Vagina (tissue), 2 donors: ENCODE measurements at places on chromosomes 11 and 22. TPM values are rescaled to one million over a fixed set of nuclear protein-coding genes. Genes with fewer than 3 reads are reported as not detected.

The HBB gene
- total RNA-seq: 591 TPM

The DSCAML1 gene
- 0.25 TPM for total RNA-seq

The TMPRSS13 gene
- total RNA-seq: 9.6 TPM

The PVALB gene
- total RNA-seq: not detected

The FAM111B gene
- total RNA-seq: 1.2 TPM

The PHOX2A gene
- total RNA-seq: 3.4 TPM

The MS4A7 gene
- 23.3 TPM for total RNA-seq

The TSPAN32 gene
- total RNA-seq: 3.7 TPM

- no peaks in the 10 kb centered on the region for H3K27me3 ChIP-seq
- H3K36me3 ChIP-seq: peaks cover 43% of the 10 kb centered on the region
- H3K4me3 ChIP-seq: no peak overlapping the region
- no peaks in the 10 kb centered on the region for H3K4me1 ChIP-seq
These were observed 35.6 kb upstream of the CABP7 start for GRCh38 chr22:29684244-29684643.

DNA sequence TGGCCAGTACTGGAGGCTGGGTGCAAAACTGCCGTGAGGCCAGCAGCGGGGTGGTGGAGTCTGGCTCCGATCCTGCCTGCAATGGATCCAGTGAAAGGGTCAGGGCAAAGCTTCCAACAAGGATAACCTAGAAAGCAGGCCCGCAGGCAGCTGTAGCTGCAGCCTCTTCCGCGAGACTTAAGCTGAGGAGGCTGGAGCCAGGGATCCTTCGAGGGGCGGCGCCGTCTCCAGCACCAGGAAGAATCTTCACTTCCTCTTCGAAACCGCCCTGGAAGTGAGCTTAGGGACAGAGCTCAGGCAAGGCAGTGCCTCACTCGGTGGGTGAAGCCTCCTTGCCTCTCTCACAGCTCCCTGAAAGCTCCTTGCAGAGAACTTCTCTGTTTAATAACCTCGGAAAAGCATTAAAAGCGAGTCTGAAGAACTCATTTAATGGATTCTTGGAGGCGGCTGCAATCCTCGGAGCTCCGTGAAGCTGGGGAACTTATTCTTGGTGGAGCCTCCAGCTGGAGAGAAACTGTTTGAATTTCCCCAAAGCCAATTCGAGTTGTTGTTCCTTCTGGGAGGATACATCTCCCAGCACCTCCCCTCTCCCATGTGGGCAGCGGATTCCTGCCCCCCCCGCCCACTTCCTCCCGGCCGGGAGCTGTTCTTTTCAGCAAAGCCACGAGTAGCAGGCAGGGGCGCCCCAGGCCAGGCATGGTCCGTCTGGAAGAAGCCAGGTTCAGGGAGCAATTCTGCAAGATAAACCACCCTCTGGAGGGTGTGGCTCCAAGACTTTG is 169.9 kb downstream of the CTTN start:
- peak overlapping the region; percentile 73 for H3K27ac ChIP-seq
- DNase-seq: no peak
- H3K36me3 ChIP-seq: no peaks in the 10 kb centered on the region
- H3K27me3 ChIP-seq: no peaks in the 10 kb centered on the region
- H3K4me3 ChIP-seq: peak overlapping the region; percentile 43

DNA sequence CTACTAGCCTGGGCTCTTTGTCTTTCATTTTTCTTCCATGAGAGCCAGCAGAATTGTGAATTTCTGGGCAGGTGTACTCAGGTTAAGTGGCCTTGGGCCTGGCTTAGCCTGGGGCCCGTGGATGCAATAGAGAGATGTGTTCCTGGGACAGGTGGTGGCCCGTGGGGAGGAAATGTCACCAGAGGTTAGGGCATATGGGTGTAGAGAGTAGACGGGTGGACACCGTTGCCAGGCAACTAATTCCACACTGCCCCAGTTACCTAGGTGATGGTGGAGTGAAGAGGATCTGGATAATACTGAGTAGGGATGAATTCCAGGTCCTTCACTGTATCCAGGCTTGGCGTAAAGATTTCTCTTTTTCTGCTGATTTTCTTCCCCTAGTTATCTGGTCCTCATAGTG is 175.0 kb downstream of the INSC start:
- H3K4me1 ChIP-seq: no peaks in the 10 kb centered on the region
- H3K27ac ChIP-seq: no peak overlapping the region
- no peaks in the 10 kb centered on the region for H3K27me3 ChIP-seq
- H3K4me3 ChIP-seq: no peak overlapping the region
- no peaks in the 10 kb centered on the region for H3K36me3 ChIP-seq

DNA sequence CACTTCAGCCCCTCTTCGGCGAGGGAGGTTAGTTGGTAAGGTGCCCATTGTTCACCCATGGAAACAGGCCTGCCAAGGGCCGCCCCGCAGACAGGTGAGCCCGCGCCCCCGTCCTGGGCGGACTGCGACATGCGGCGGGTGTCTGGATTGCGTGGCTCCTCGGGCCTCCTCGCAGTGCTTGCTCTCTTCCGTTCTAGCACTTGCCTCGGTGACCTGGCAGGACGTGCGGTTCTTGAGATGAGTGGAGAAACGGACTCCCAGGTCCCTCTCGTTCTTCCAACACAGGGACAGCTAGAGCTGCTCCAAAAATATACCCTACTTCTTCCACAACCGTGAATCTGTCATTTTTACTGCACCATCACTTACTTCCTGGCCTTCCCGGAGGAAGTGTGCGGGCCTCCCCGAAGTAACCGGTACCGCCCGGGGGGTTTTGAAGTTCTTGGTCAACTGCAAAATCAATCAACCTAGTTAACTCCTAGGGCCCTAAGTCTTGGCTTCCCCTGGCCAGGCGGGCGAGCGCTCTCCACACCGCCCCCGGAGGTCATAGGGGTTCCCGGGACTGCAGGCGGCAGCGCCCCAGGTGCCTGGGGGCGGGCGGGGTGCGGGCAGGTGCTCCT is 745 bp upstream of the ZBTB44 start:
- H3K4me3 ChIP-seq: peak overlapping the region; percentile 90
- H3K36me3 ChIP-seq: no peaks in the 10 kb centered on the region
- H3K4me1 ChIP-seq: peaks cover 42% of the 10 kb centered on the region
- no peak for DNase-seq
- H3K27ac ChIP-seq: peak overlapping the region; percentile 97
- H3K27me3 ChIP-seq: no peaks in the 10 kb centered on the region

DNA sequence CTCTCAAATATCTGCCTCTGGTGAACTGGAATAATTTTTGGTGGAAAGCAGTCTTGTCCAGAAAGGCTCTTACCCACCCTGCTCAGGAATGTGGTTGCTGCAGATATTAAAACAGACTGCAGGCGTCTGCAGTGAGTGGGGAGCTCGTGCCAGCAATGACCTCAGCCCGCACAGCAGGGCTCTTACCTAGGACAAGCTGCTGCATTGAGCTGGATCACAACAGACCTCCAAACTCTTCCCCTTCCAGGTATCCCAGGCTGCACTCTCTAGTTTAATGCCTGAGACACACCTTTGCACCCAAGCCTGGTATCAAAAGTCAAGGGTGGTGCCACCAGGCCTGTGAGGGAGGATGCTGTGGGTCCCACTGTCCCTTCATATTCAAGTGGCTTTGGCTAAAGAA is 69.7 kb upstream of the CDON start:
- DNase-seq: no peak
- peaks cover 18% of the 10 kb centered on the region for H3K4me1 ChIP-seq
- H3K27me3 ChIP-seq: no peaks in the 10 kb centered on the region
- no peak overlapping the region for H3K27ac ChIP-seq

DNA sequence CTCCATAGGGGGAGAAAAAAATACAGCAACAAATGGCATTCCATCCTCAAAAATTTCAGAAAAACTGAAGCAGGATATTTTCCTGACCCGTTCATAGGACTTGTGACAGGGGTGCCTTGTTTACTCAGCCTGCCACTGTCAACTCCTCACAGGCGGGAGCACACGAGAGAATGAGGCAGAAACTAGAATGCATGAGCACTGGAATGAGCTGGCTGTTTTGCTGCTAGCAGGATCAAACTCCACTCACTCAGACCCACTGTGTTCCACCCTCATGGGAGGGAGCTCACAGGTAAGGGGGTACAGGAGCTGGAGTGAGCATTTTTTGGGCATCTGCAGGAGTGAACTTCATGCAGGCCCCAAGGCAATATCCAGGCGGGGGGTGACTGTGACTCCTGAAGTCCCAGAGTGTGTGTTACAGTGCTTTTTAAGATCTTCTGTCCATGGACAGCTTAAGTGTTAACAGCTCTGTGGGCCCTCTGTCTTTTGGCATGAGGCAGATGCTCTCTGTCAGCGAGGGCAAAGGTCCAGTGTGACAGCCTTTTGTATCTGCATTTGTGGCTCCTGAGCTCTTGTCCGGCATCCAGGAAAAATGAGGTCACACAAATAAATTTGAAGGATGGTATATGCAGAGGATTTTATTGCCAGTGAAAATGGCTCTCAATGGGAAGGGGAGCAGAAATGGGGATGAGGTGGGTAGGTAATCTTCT is 905.7 kb upstream of the TENM4 start:
- no peak for DNase-seq
- H3K27me3 ChIP-seq: no peaks in the 10 kb centered on the region
- H3K4me3 ChIP-seq: no peak overlapping the region
- no peaks in the 10 kb centered on the region for H3K36me3 ChIP-seq

DNA sequence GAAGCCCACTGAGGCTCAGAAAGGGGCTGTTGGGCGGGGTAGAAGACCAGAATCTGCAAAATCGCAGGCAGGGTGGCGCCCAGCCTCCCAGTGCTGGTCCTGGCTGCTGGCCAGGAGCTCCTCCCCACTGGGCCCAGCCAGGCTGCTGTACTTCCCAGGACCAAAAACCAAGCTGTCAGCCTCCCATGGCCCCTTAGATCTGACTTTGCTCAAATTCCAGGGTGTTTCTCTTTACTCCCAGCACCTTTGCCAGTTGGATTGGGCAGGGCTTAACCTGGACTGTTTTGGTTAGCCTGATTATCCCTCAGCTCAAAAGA is 44.2 kb upstream of the WEE1 start:
- peaks cover 61% of the 10 kb centered on the region for H3K4me1 ChIP-seq
- H3K27ac ChIP-seq: peak overlapping the region; percentile 45

DNA sequence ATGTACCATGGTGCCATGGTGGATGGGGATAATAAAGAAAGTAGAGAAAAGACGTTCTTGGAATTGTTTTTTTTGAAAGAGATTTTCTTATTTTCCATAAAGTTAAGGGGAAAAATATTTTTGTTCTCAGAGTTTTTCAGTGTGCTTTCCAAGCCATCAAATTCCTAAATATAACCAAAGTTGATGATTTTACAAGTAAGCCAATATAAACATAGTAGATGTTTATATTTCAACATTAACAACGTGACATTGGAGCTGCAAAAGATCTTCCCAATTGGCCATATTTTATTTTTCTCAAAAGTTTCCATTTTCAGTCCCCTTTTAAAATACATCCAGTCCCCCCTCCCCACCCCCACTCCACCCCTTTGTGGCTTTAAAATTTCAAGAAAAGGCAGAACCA is 80.9 kb upstream of the PICALM start:
- H3K4me1 ChIP-seq: peaks cover 31% of the 10 kb centered on the region
- no peaks in the 10 kb centered on the region for H3K36me3 ChIP-seq
- H3K27ac ChIP-seq: no peak overlapping the region
- no peak overlapping the region for H3K4me3 ChIP-seq

DNA sequence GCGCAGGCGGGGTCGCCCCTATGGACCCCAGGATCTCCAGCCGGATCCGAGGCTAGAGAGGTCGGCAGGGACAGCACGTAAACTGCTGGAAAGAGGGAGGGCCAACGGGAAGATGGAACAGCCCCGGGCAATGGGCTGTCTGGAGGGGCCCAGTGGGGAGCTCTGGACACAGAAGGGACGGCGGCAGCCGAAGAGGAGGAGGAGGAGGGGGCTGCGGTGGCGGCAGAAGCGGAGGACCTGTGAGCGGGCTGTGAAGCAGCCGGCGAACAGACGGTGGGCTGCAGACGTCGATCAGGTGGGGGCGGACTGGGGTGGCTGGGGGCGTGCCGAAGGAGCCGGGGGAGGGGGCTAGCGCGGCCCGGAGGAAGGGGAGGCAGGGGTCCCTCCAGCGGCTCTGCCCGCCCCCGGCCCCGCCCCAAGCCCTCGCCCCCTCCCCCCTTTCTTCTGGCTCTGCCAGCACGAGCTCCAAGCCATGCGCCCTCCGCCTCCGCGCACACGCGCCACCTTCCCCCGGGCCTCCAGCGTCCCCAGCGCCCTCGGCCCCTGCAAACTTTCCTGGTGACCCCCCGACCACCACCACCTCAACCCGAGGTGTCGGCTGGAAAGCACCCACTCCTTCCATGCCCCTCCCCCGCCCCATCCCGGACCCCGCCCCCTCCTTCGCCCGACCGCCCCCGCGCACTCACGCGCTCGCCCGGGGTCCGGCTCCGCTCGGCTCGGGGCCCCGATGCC is 432 bp downstream of the TNKS1BP1 start:
- peak overlapping the region; percentile 98 for H3K27ac ChIP-seq
- peak overlapping the region; percentile 89 for H3K4me3 ChIP-seq
- no peaks in the 10 kb centered on the region for H3K27me3 ChIP-seq
- no peak for DNase-seq

DNA sequence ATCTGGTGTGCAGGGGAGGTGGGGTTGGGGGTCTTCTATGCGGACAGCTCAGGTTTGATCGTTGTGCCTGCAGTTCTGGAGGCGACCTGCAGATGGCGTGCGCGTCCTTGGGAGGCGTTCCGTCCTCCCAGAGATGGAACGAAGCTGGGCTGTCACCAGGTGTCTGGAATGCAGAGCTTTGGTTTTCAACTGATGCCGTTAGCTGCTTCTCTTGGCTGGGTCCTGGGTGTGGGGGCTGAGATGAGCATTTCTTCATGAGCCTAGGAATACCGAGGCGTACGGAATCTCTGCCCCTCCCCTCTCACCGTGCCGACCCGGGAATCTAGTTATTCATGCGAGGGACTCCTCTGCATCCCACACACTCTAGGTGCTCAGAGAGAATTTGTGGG is 98.6 kb downstream of the CEP164 start:
- peaks cover 7% of the 10 kb centered on the region for H3K4me1 ChIP-seq
- no peak for DNase-seq
- no peaks in the 10 kb centered on the region for H3K27me3 ChIP-seq
- H3K27ac ChIP-seq: no peak overlapping the region

DNA sequence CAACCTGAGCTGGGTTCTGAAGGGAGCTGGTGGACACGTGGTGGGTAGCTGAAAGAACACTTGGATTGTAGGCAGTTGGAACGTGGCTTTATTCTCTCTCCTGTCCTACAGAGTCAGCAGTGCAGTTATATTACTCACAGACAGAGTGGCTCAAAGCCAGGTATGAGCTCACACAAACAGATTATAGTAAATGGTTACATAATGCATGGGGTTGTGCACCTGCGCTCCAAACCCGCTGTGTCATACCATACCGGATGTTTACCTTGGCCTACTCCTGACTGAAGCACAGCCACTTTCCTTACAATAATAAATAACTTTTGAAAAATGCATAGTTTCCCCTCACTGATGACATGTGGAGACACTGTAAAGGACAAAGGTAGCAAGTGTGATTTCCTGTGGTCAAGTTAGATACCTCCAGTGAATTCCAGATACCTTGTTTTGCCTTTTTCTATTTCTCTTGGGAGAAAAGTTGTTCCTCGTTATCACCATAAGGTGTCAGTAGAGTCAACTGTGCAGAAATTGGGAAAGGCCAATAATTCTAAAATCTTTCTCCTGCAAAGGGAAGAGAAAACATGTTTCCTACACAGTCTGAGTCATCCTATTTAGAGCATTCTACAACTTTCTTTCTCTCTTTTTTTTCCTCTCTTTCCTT is 13.5 kb downstream of the MS4A6A start:
- no peaks in the 10 kb centered on the region for H3K27me3 ChIP-seq
- no peaks in the 10 kb centered on the region for H3K4me1 ChIP-seq
- no peak for DNase-seq
- no peak overlapping the region for H3K27ac ChIP-seq

- no peak overlapping the region for H3K4me3 ChIP-seq
- H3K4me1 ChIP-seq: peaks cover 27% of the 10 kb centered on the region
- H3K27ac ChIP-seq: no peak overlapping the region
- H3K36me3 ChIP-seq: no peaks in the 10 kb centered on the region
These were observed 1.9 kb upstream of the RDX start for GRCh38 chr11:110298301-110298765.

- no peak overlapping the region for H3K4me3 ChIP-seq
- H3K27ac ChIP-seq: no peak overlapping the region
- peaks cover 9% of the 10 kb centered on the region for H3K4me1 ChIP-seq
- H3K36me3 ChIP-seq: no peaks in the 10 kb centered on the region
- no peaks in the 10 kb centered on the region for H3K27me3 ChIP-seq
These were observed 9.3 kb downstream of the PICK1 start for GRCh38 chr22:38066381-38067027.
